ENCODE measurements at places on chromosomes 3 and 15. TPM values are rescaled to one million over a fixed set of nuclear protein-coding genes. Genes with fewer than 3 reads are reported as not detected.

The CHP1 gene
- 80.5 TPM for total RNA-seq

The PRSS50 gene
- total RNA-seq: not detected

The P2RY1 gene
- total RNA-seq: 1.2 TPM

The NLGN1 gene
- total RNA-seq: 2.8 TPM

The POPDC2 gene
- total RNA-seq: 0.25 TPM

The LSMEM2 gene
- not detected for total RNA-seq

The TWF2 gene
- total RNA-seq: 73.0 TPM

The SPESP1 gene
- 2.4 TPM for total RNA-seq

The SEMA6D gene
- total RNA-seq: 8.1 TPM

The SLC22A13 gene
- total RNA-seq: 0.13 TPM

The MOBP gene
- not detected for total RNA-seq

The ZNF501 gene
- 7.3 TPM for total RNA-seq

The ACKR4 gene
- 157 TPM for total RNA-seq

The LRRC3B gene
- not detected for total RNA-seq

The DAZL gene
- total RNA-seq: not detected

The AADACL2 gene
- total RNA-seq: not detected

The DNAH12 gene
- total RNA-seq: under 0.01 TPM

The CHRNB4 gene
- not detected for total RNA-seq

The KLHL40 gene
- not detected for total RNA-seq

The PLSCR2 gene
- not detected for total RNA-seq

The OIP5 gene
- 4.9 TPM for total RNA-seq

The ITPKA gene
- total RNA-seq: 1.7 TPM

The MYEF2 gene
- 12.4 TPM for total RNA-seq

The SH3BP5 gene
- 12.2 TPM for total RNA-seq

The GOLGA8H gene
- total RNA-seq: 1.1 TPM

The C3orf33 gene
- total RNA-seq: 2.2 TPM

The CTXN2 gene
- not detected for total RNA-seq

The APBA2 gene
- 14.7 TPM for total RNA-seq

The WWTR1 gene
- 134 TPM for total RNA-seq

The CCDC80 gene
- total RNA-seq: 378 TPM

The RUVBL1 gene
- total RNA-seq: 59.7 TPM

The TEX55 gene
- not detected for total RNA-seq

The CDV3 gene
- 135 TPM for total RNA-seq

The C3orf22 gene
- total RNA-seq: not detected

Measured in aortic smooth muscle cell (primary cell).